ENCODE measurements at places on chromosomes 12 and 14.

GRCh38 chr12:4540170-4540569 is 1.5 kb downstream of the RAD51AP1 start:
- no peak for DNase-seq

DNA sequence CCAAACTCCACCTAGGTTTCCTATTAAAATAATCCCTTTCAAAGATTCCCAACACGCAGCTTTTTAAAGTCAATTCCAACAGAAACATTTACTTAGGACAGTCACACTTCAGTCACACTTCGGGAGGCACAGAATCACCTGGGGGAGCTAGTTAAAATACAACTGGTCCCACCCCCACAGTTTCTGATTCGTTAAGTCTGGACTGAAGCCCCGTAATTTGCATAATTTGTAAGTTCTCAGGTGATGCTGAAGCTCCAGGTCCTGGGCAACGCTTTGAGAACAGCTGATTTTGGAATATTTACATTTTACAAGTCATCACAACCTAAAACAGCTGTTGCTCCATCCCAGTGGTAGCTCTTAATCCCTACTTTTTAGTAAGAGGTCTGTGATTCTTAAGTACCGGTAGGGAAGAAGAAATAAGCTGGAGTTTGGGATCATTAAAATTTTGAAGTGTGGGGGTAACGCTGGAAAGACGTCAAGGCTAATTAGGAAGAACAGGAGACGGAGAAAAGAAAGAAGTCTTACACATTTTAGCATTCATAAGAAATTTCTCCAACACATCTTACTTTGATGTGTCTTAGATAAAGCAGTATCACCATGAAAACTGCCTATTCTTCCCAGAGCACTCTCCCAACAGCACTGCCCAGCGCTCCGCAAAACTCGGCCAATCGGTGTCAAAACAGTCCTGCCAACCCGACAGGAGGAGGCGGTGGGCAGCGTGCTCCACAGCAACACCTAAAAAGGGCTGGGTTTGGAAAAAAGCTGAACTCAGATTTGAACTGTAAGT is 1.1 kb downstream of the IPO8 start:
- no peak for DNase-seq

DNA sequence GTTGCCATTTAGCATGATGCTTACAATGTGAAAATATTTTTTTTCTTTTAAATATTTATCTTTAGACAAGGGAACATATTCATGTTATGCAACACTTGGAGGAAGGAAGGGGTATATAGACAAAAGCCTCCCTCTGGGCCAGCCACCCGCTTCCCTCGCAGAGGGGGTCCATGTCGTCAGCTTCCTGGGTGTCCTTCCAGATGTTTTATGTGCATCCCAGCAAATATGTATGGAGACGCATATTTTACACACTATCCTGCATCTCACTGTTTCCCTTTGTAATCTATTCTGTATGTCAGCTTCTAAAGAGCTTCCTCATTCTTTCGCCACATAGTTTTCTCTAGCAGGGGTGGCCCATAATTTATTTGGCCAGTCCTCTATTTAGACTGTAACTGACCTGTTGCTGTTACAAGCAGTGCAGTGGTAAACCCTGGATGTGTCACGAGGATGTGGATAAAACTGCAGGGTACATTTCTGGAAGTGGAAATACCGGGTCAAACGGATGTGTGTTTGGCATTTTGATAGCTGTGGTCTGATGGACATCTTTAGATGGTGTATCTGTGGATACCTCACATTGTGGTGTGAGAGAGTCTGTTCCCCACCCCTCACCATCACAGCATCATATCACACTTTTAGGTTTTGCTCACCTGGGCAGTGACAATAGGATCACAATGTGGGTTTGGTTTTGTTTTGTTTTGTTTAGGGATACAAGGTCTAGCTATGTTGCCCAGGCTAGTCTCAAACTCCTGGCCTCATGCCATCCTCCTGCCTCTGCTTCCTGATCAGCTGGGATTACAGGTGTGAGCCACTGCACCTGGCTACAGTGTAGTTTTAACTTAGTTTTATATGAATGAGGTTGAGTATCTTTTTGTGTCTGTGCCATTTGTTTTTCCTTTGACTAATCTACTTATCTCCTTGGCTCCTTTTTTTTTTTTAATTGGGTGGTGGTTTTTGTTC is 31.6 kb downstream of the FAM222A start:
- no peak for DNase-seq

GRCh38 chr12:18457362-18457761 is 196.0 kb downstream of the PIK3C2G start:
- no peak for DNase-seq

DNA sequence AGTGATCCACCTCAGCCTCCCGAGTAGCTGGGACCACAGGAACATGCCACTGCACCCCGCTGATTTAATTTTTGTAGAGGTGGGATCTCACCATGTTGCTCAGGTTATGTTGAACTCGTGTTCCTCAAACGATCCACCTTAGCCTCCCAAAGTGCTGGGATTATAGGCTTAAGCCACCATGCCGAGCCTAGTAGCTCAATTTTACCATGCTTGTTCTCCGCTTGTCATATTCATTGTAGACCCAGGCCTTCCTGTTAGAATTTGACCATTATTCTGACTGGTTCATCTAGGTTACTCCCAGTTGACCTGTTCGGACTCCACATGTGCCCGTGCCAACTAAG is 24.7 kb downstream of the TMBIM6 start:
- DNase-seq = no peak

- no peak for DNase-seq
Measured at GRCh38 chr12:51126297-51126696, 42.9 kb upstream of the CSRNP2 start.

DNA sequence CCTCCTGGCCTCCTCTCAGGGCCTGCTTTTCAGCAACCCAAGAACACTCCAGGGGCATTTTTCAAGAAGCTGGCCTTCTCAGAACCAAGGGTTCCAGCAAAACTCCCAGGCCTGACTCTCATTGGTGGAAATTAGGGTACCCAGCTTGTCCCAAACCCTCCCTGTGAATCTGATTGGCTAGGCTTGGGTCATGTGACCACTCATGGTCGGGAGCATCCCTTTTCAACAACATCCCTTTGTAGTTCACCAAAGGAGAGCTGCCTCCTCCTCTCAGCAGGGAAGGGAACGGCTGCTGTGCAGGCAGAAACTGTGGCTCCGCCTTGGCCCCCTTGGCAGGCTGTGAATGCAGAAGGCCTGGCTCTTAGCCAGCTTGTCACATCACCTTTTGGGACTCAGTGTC is 94.5 kb downstream of the AACS start:
- no peak for DNase-seq

GRCh38 chr12:59938190-59938962 is 342.5 kb downstream of the SLC16A7 start:
- DNase-seq = no peak

- no peak for DNase-seq
Measured at GRCh38 chr12:9756706-9757105, 4.0 kb downstream of the CD69 start.

GRCh38 chr12:54870617-54871016 is 16.3 kb downstream of the MUCL1 start:
- no peak for DNase-seq

DNA sequence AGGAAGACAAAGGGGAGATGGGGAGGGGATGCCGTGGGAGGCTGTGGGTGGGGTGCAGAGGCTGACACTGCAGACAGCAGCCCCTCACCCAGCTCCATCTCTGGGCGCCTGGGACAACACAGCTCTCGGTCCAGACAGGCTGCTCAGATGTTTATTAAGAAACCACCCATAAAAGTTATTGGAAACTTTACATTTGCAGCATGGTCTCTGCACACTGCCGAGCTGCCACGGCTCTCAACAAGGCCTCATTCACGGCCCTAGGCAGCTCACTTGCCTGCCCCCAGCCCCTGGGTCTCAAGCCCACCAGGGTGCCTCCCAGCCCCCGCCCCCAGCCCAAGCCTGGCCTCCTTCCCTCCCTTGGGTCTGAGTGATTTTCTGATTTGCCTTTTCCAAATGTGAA is 21.0 kb upstream of the COL2A1 start:
- no peak for DNase-seq

GRCh38 chr14:33062881-33063280 is 124.2 kb downstream of the NPAS3 start:
- DNase-seq = no peak

GRCh38 chr12:75526655-75527511 is 15.5 kb upstream of the KRR1 start:
- DNase-seq = peak; percentile 11

- no peak for DNase-seq
Measured at GRCh38 chr14:65348137-65348536, 64.4 kb upstream of the FUT8 start.

DNA sequence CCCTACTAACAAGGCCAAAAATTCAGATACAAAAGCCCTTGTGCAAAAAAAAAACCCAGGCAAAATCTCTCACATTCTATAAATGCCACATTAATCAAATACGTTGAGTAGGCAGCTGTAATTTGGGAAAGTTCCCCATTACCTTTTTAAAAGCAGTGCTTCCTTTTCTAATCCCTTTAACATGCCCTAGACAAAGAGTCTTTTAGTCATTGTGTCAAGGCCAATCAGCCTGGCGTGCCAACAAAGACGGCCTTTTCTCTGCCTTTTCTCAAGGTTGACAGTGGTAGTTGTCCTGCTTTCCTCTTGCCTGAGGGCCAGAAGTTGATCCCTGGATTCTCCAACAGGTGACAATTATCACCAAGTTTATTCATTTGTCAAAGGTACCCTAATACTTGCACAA is 62.5 kb upstream of the METAP2 start:
- no peak for DNase-seq

- DNase-seq = no peak
Measured at GRCh38 chr12:50249464-50250182, 33.7 kb downstream of the LIMA1 start.

DNA sequence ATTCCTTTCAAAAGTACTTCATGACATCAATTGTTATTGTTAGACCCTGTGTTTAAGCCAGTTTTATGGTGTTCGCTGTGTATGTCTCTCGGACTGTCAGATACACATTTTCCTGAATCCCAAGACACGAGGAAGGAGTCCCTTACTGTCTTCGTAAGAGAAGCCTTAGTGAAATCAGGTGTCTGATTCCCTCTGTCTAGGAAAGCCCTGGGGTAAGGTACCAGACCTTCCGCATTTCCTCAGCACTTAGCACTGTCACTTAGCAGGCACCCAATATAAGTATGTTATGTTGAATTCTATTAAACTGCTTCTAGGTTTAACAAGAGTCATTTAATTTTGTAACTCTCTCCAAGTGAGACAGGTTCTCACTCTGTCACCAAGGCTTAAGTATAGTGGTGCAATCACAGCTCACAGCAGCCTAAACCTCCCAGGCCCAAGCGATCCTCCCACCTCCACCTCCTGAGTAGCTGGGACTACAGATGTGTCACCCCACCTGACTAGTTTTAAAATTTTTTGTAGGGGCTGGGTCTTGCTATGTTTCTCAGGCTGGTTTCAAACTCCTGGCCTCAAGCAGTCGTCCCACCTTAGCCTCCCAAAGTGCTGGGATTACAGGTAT is 111.0 kb downstream of the BBS10 start:
- no peak for DNase-seq

GRCh38 chr12:49968471-49968870 is 4.3 kb upstream of the AQP6 start:
- no peak for DNase-seq

DNA sequence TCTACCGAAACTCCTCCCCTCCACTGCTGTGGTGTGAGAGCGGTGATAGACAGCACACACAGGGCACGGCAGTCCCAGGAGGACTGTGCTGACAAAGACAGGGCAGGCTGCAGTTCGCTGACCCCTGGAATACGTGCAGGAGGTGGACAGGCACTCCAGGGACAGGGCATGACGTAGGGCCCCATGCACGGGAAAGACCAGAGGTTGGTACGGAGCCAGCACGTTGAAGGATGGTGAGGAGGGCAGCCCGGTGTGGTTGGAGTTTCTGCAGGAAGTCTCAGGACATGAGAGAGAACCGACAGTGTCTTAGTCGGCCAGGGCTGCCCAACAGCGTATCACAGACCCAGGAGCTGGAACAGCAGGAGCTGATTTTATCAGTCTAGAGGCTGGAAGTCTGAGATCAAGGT is 254.2 kb upstream of the FKBP4 start:
- no peak for DNase-seq

DNA sequence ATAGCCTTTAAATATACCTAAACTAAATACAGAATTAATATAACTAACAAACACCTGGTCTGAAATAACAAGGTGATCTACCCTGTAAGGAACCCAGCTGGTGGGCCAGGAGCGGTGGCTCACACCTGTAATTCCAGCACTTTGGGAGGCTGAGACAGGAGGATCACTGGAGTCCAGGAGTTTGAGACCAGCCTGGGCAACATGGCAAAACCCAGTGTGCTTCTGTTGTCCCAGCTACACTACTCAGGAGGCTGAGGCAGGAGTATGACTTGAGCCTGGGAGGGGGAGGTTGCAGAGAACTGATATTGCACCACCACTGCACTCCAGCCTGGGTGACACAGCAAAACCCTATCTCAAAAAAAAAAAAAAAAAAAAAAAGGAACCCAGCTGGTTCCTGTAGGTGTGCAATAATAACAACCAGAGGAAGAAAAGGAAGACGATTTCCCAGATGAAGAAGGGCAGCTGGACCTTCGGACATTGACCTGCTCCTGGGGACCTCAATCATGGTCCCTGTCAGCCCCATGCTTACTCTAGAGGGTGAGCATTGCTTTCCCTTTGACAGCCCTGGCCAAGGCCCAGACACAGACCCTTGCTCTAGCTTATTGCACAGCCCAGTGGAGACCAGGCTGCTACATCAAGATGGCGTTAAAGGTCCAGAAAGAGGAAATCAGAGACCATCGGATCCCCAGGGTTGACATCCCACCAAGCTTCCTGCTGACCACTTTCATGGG is 5.4 kb downstream of the FOS start:
- DNase-seq = no peak

- no peak for DNase-seq
Measured at GRCh38 chr14:70714055-70714550, 72.4 kb downstream of the TTC9 start.

GRCh38 chr12:30845676-30846075 is 80.9 kb upstream of the TSPAN11 start:
- no peak for DNase-seq

DNA sequence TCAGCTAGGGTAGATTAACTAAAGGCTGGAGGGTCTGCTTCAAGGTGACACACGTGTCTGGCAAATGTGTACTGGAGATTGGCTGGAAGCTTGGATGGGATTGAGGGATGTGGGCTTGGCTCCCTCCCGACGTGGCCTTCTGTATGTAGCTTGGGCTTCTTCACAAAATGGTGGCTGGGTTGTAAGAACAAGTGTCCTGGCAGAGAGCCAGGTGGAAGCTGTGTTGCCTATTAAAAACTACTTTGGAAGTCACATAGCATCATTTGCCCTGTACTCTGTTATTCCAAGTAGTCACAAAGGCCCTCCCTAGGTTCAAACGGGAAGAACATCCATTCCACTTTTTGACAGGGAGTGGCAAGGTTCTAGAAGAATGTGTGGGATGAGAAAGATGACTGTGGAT is 174.1 kb upstream of the PRICKLE1 start:
- DNase-seq = no peak

GRCh38 chr12:22702690-22703089 is 77.7 kb downstream of the ETNK1 start:
- DNase-seq = no peak

- DNase-seq = no peak
Measured at GRCh38 chr12:12561371-12562015, 1.2 kb downstream of the DUSP16 start.

- no peak for DNase-seq
Measured at GRCh38 chr12:7369274-7369729, 65.4 kb downstream of the ACSM4 start.
